Type B pancreatic cell (in vitro differentiated cells): ENCODE measurements at places on chromosomes 3 and 15. TPM values are rescaled to one million over a fixed set of nuclear protein-coding genes. Genes with fewer than 3 reads are reported as not detected.

DNA sequence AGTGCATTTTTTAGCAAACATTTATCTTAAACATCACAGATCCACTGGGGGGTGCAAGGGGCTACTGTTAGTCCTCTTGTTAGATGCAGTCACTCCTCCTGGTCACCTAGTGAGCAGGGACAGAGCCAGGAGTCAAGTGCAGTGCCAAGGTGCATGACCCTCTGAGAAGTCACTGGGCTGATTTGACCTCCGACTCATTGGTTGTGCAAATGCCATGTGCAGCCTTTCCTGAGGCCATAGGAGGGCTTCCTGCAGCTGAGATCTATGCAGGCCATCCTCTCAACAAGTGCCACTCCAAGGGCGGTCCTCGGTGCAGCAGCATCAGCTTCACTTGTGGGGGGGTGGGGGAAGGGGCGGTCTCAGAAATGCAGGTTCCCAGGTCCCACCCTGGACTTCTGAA lies 60.2 kb downstream of the GPD1L start:
- DNase-seq = no peak

Gene PLD1
- 33.3 and 44.6 TPM in 2 replicates for total RNA-seq

Gene CLCN2
- total RNA-seq = 10.8 and 24.9 TPM in 2 replicates

GRCh38 chr15:66654739-66655375 lies 47.2 kb upstream of the SMAD6 start:
- no peak for DNase-seq

Gene GOLGA8J
- total RNA-seq = not detected in 2 replicates

Gene CHRFAM7A
- 0.55 and 3.8 TPM in 2 replicates for total RNA-seq

Gene LIPH
- 5.3 and 8.4 TPM in 2 replicates for total RNA-seq

GRCh38 chr3:119594066-119594465 lies 3.6 kb upstream of the PLA1A start:
- DNase-seq = no peak
